ENCODE measurements at places on chromosomes 16 and 17.

- DNase-seq, result peak; percentile 22
Observed at GRCh38 chr16:85037050-85037410, 9.4 kb downstream of the KIAA0513 start.

GRCh38 chr17:59357929-59358328, 26.5 kb downstream of the YPEL2 start:
- DNase-seq, result no peak

- DNase-seq, result no peak
Observed at GRCh38 chr17:43931062-43931571, 11.2 kb downstream of the PPY start.

- peak; percentile 17 for DNase-seq
Observed at GRCh38 chr16:74608944-74609343, 2.0 kb upstream of the GLG1 start.

GRCh38 chr17:79192503-79193351, 118.1 kb downstream of the ENGASE start:
- no peak for DNase-seq
